GM04504 (cell line): ENCODE measurements at places on chromosomes 12 and 14.

DNA sequence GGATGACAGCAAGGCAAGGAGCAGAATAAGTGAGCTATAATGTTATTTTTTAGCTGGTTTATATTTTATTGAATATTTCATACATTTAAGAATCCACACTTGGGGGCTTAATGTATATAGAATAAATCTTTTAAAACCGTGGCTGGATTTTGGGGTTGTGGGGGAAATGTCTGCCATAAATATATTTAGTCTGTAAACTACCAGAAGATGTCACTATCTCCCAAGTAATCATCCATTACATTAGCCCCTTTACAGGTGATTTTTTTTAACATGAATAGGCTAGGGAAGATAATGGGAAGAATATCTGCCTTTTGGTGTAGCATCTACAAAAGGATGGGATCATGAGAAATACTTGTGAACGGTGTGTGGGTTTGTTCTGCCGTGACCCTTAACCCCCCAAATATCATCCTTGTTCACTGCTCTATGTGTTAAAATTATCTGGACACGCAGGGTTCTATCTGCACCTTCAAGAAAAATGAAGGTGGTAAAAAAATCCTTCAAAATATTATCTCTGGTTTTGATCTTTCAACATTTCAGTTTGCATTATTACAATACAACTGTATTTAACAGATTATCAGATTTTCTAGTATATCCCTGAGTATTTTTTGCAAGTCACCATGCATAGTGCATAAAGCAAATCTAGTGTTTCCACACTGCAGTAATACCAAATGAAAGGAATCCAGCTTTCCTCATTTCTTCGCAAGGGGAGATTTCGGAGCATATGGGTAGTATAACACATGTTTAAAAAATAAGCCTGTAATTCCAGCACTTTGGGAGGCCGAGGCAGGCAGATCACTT, 8.0 kb upstream of the SLC17A8 start:
- peak; percentile 9 for DNase-seq

GRCh38 chr12:43111608-43112007, 440.4 kb downstream of the ADAMTS20 start:
- DNase-seq: no peak

GRCh38 chr12:105041186-105041585, 43.1 kb downstream of the ALDH1L2 start:
- DNase-seq: no peak

GRCh38 chr12:113473400-113473799, 1.7 kb upstream of the LHX5 start:
- no peak for DNase-seq

DNA sequence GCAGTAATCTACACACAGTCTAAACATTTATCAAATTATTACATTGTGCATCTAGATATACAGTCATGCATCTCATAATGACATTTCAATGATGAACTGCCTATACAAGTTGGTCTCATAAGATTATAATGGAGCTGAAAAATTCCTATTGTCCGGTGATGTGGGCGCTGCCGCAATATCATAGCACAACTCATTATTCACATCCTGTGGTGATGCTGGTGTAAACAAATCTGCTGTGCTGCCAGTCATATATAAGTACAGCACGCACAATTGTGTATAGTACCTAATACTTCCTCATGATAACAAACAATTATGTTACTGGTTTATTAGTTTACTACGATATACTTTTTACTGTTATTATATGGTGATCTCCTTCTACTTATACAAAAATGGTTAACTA, 768.8 kb upstream of the NOVA1 start:
- no peak for DNase-seq

DNA sequence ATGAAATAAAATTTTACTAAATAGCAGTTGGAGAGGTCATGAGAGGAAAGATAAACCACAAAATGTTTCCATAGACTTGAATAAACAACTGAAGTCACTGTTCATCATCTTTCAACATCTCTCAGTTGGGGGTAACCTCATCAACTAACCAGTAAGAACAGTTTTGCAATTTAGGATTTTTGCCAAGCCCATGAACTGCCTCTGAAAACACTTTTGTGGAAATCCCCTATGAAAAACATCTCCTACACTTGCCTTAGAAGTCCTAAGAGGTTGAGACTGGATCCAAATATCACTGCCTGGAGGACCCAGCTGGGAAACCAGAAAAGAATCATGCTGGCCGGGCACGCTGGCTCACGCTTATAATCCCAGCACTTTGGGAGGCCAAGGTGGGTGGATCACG, 273.1 kb downstream of the C12orf50 start:
- no peak for DNase-seq

DNA sequence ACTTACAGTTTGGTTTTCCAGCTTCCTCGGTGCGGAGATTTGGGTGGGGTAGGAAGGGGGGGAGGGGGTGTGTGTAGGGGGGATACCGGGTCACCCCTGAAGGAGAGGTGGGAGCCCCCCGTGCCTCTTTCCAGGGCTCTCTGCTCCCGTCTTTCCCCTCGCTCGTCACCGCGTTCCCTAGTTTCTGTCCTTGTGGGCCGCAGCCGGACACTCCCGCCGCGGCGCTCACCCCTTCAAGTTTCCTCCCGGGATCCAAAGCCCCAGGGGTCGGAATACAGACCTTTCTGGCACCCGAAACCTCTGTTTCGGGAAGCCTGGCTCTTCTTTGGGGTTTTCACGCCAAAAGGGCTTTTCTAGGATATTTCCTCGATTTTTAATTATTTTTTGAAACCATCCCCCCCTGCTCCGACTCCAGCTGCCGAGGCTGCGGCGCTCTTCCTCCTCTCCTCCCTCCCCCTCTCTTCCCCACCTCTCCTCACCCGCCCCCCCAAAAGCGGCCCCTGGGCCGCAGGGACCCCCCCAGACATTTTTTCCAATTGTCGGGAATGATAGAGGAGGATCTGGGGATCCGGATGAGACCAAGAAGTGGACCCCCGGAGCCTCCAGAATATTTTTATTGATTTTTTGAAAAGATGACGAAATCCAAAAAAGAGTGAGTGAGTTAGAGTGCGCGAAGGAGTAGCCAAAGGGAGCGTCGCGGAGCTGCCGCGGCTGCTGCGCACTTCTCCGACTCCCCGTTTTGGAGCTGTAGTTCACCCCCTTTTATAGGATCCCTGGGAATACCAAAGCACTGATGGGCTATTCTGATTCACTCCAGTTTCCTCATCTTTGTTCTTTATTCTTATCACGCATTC, 1.7 kb downstream of the CCND2 start:
- DNase-seq: no peak

GRCh38 chr12:34402899-34403705, 380.8 kb downstream of the ALG10 start:
- no peak for DNase-seq

GRCh38 chr12:120751389-120751788, 25.8 kb downstream of the ACADS start:
- DNase-seq: no peak
